ENCODE measurements at places on chromosomes 16 and 17.

GRCh38 chr17:80463784-80464400 lies 12.5 kb downstream of the NPTX1 start:
- no peak for DNase-seq

GRCh38 chr17:82195675-82196672 lies 16.7 kb downstream of the CCDC57 start:
- no peak for DNase-seq

DNA sequence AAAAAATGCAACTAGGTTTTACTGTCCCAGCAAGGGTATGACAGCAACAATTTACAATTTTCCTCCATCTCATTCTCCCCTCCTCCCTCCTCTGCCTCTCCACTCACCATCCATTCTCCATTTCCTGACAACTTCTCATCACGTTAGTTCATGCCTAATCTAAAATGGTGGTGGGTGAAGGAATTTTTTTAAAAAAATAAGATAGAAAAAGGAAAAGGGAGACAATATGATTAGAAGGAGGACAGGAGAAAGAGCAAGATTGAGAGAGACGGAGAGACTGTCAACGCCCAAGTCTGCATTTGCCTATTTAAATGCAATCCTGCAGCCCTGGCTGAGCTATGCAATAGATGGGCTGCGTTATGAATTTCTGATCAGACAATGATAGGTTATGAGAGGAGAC lies 380.7 kb upstream of the PSMD7 start:
- DNase-seq = no peak

GRCh38 chr17:70677783-70678647 lies 508.7 kb downstream of the KCNJ2 start:
- DNase-seq = no peak

DNA sequence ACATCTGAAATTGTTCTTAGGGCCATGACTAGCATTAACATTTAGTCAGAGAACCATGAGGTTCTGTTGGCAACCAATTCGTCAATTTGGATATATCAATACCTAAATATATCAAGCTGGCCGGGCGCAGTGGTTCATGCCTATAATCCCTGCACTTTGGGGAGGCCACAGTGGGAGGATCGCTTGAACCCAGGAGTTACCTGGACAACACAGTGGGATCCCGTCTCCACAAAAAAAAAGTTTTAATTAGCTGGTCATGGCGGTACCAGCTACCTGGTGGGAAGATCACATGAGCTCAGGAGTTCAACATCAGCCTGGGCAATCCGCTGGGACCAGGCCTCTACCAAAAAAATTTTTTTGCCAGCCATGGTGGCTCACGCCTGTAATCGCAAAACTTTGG lies 8.4 kb downstream of the YWHAE start:
- no peak for DNase-seq

- peak; percentile 88 for DNase-seq
Observed at GRCh38 chr17:3944485-3945388, 19.5 kb downstream of the ATP2A3 start.

DNA sequence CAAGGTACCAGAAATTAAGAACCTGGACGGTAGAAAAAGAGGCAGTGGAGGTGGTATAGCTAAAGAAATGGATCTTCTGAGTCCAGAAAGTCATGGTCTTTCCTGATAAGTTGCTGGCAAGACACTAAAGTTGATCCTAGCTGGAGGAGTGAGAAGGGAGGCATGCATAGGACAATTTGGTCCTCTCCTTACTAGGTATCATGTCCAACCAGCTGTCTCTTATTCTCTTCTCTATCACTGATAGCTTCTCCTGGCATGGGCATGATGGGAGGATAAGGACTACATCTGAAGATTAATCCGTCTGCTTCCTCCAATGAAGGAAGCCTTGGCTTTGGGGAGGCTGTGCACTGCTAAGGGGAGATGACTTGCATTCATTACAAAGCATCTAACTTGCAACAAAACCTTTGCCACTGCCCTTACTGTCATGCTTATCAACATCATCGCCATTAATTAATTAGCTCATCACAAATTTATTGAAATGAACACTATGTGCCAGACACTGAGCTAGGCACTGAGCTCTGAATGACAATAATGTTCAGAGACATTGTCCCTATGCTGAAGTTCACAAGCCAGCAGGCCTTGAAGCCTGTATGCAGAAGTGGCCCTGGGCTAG lies 3.1 kb upstream of the FAM117A start:
- no peak for DNase-seq

DNA sequence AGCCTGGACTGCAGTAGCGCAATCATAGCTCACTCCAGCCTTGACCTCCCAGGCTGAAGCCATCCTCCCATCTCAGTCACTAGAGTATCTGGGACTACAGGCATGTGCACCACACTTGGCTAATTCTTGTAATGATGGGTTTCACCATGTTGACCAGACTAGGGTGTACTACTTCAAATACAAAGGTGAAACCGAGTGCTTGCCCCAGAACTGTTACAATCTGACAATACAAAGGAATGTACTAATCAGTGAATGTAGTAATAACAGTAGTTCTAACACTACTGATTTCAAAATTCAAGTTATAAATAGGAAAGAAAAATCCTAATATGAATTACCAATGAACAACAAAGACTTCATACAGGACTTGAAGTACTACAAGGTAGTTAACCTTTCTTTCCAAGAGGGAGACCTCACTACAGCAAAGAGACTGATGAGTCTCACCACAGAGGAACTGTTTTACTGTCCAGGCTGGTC lies 24.4 kb downstream of the CRK start:
- DNase-seq = no peak

DNA sequence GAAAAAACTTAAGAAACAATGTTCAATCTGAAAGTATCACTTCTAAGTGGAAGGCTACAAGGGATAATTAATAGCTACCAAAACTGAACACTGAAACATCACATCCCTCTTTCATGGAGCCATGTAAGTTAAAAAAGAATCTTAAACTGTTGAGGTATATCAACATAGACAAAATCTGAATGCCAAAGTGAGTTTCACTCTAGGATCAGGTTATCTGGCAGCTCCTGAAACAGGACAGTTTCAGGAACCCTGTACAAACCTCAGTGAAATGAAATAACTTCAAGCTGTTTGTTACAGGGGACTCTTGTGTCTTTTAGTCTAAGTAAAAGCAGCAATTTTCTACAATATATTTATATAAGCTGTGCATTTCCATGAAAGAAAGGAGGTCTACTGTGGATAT lies 73.2 kb downstream of the KANSL1 start:
- DNase-seq = no peak

DNA sequence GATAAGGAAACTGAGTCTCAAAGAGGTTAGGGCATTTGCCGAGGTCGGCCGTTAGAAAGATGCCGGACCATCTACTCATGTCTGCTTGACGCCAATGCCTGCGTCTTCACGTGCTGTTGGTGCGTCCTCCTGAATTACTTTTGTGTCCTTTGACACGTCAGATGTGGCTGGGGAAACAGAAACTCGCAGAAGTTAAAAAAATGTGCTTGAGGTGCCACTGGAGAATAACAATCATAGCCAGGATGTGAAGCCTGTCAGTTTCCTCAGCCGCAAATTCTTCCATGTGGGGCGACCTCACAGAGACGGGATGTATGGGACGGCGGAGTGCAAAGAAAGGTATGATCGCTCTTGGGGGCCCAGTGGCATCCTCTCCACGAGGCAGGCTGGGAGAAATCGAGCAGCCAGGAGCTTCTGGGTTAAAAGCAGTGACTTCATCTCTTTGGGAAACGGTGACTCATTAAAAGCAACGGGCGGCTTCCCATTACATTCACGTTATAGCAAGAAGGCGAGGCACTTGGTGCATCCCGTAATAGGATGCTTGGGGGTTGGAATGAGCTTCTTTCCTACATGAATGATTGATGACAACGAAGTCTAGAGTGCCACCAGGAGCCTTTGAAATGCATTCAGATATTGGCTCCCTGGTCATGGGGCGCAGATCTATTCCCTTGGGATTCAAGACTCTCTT lies 67.8 kb downstream of the BMERB1 start:
- DNase-seq = no peak
